ENCODE measurements at places on chromosomes 16 and 17.
A peak's percentile ranks its signal among the peaks of the same experiment; 100 is the strongest.

DNA sequence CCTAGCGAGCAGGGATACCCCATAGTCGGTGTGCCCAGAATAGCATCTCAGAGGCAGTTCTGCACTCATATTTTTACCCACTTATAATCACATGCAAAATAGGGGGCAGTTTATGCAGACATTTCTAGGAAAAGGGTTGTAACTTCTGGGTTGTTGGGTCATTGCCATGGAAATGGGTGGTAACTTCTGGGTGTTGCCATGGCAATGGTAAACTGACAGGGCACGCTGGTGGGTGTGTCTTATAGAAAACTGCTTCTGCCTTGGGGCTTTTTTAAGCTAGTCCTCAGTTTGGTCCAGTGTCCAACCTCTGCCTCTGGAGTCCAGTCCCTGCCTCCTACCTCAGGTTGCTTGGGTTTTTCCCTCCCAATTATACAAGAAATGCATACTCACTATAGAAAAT lies 7.4 kb upstream of the SPAG9 start:
- peak; percentile 44 for DNase-seq

DNA sequence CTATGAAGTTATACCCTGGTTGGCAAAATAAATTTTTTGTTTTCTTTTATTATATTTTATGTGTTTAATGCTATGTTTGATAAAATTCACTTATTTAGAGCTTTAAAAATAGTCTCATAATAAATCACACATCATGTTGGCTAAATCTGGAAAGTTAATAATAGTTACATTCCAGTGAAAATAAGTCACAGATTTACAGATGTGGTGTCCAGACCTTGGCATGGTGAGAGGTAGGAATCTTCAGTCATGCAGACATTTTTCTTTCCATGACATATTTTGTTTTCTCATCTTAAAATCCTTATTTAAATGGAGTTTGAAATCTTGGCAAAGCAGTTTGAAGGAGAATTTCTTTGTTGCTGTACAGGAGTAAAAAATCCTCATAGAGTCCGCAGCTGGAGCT lies 48.1 kb upstream of the GOSR1 start:
- DNase-seq = no peak

GRCh38 chr16:68074850-68075555 lies 10.2 kb upstream of the NFATC3 start:
- DNase-seq = no peak

- no peak for DNase-seq
These were observed 6.0 kb downstream of the RSPRY1 start for GRCh38 chr16:57192146-57192545.

- no peak for DNase-seq
These were observed 22.4 kb downstream of the RBL2 start for GRCh38 chr16:53456625-53457024.

DNA sequence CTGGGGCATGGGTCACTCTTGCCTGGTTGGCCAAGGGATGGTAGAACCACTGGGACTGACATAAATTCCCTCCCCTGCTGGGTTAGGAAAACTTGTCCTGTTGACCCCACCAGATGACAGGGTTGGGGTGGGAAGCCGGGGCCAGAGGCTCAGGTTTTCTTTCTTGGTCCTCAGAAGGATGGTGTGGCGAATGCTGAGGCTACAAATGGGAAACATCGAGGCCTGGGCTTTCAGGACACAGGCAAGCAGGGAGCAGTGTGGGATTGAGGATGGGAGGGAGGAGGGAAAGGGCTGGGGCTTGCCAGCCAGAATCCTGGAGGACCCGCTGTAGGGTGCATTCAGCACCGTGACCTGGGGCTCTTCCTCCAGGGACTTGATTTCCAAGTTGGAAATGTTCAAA lies 14.5 kb upstream of the PLEKHG4 start:
- DNase-seq = no peak

DNA sequence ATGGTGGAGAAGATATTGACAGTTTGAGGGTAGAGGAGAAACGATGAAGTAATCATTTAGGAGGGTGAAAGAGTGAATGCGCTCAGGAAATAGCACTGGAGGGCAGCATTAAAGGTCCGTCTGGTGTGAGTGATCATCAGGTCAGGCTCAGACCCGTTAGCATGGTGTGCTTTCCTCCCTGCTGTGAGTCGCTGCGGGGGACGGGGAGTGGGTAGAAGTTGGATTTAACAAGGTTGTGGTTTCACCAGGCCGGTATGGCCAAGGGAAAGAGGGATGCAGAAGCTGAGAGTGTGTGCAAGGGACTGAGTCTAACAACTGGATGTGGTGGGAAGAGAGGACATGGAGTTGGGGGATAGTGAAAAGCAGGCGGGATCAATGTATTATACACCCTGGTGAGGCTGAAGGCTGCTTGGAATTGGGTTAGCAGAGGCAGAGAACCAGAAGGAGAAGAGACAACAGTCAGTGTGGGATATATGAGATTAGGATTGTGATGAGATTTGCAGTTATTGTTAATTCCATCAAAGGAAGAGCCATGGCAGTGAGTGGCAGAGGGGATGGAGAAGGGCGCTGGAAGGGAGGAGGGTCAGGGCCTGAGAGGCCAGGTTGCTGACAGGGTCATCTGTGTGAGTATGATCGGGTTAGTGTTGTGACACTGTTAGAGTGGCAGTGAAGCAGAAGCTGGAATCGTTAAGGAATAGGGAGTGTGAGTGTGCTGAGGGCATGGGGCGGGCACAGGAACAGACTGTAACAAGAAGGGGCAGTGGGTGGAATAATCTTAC lies 59.0 kb upstream of the TBX2 start:
- no peak for DNase-seq

GRCh38 chr17:45276031-45276430 lies 14.1 kb upstream of the SPATA32 start:
- no peak for DNase-seq

DNA sequence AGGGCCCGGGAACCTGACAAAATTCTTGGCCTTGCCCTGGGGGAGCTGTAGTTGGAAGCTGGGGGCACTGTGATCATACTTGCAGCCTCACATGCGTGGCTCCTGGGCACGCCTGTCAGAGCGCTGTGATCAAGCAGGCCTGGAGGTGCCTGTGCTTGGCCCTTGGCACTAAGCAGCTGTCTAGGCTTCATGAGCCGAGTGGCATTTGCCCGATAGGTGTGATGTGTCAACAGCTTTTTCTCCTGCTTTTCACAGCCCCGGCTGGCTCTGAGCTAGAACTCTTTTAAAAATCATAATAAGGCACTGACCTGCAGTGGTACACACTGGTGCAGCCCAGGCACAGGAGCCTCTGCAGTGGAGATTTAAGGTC lies 113.8 kb downstream of the SOCS1 start:
- no peak for DNase-seq

- no peak for DNase-seq
These were observed 60.4 kb downstream of the ENGASE start for GRCh38 chr17:79135011-79135410.

Data from left cardiac atrium (tissue), 4 donors.